ENCODE measurements at places on chromosomes 16 and 17. TPM values are rescaled to one million over a fixed set of nuclear protein-coding genes. Genes with fewer than 3 reads are reported as not detected.

UTS2R gene
- not detected for polyA plus RNA-seq

ARHGAP44 gene
- polyA plus RNA-seq = 14.0 TPM

ZACN gene
- 4.1 TPM for polyA plus RNA-seq

DNA sequence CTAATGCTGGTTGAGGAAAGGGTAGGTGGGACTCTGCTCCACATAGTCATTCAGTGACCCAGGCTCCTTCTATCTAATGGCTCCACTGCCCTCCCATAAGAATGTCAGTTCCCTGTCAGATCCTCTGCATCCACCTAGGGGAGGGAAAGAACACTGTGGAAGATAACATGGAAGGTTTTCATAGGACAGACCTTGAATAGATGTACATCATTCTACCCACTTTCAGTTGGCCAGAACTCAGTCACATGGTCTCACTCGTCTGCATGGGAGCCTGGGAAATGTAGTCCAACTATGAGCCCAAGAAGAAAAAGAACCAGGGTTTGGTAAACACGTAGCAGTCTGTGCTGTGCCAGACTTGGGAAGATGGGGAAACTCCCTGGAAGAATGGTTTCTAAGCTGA lies 27.1 kb upstream of the SCNN1B start:
- DNase-seq = no peak

DNA sequence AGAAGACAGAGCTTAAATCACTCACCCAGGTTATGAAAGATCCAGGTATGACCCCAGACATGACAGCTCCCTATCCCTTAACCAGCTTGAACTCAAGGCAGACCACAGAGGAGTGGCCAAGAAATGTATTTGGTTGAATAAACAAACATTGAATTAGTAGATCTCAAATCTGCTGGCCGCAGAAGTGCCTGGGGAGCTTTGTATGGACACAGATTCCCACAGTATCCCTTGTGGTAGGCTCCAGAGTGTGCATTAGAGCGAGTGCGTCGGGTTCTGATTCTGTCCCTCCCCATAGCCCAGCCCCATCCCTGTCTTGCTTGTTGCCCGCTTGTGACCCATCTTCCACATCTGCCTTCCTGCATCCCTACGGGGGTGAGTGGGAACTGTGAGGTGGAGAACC lies 118.8 kb upstream of the FOXF1 start:
- DNase-seq = no peak

KRT27 gene
- polyA plus RNA-seq = 0.39 TPM

DNA sequence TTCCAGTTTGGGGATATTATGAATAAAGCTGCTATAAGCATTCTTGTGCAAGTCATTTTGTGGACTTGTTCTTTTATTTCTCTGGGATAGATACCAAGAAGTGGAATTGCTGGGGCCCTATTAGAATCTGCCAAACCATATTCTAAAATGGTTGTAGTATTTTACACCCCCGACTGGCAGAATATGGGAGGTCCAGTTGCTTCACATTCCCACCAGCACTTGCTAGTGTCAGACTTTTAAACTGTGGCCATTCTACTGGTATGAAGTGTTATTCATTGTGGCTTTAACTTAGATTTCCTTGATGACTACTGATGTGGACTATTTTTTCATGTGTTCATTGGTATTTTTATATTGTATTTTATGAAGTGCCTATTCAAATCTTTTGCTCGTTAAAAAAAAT lies 18.1 kb upstream of the NUP93 start:
- no peak for DNase-seq

TMEM101 gene
- polyA plus RNA-seq = 41.5 TPM

NUDT7 gene
- 14.6 TPM for polyA plus RNA-seq

DNA sequence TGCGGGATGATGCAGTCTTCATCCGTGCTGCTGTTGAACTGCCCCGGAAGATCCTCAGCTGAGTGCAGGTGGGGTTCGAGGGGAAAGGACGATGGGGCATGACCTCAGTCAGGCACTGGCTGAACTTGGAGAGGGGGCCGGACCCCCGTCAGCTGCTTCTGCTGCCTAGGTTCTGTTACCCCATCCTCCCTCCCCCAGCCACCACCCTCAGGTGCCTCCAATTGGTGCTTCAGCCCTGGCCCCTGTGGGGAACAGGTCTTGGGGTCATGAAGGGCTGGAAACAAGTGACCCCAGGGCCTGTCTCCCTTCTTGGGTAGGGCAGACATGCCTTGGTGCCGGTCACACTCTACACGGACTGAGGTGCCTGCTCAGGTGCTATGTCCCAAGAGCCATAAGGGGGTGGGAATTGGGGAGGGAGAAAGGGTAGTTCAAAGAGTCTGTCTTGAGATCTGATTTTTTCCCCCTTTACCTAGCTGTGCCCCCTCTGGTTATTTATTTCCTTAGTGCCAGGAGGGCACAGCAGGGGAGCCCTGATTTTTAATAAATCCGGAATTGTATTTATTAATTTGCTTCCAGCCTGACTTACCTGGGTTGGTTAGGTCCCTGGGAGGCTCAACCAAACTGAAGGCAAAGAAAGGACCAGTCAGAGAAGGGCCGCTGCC lies 5.8 kb downstream of the TRAF4 start:
- DNase-seq = no peak

GRCh38 chr17:59366773-59367656 lies 35.6 kb downstream of the YPEL2 start:
- peak; percentile 57 for DNase-seq

All from right lung (tissue), 10 donors.